Effector memory CD4-positive, alpha-beta T cell (primary cell): ENCODE measurements at places on chromosomes 4 and X.

- H3K36me3 ChIP-seq, result no peaks in the 10 kb centered on the region
- no peak for DNase-seq
- peaks cover 4% of the 10 kb centered on the region for H3K4me1 ChIP-seq
- peaks cover 5% of the 10 kb centered on the region for H3K27me3 ChIP-seq
Observed at GRCh38 chr4:142840516-142841123, 5.5 kb downstream of the INPP4B start.

DNA sequence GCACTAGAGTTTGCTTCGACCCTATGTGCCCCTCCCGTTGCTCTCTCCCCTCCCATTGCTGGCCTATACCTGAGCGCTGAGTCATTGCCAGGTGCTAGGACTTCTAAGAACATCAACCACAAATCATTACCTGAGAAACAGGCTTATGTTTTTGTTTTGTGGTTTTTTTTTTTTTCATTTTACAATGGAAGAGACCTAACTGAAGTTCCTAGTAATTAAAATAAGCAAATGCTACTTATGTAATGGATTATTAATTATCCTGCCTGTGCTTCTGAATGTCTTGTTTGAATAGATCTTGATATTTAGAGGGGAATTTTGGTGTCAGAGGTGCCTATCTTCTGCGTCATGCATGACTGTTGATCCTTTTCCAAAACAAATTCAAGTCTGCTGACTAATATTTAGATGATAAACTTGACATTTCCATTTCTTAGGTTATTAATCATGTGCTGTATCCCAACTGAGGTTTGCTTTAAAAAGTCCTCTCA is 275.4 kb upstream of the CPEB2 start:
- no peaks in the 10 kb centered on the region for H3K36me3 ChIP-seq
- no peak overlapping the region for H3K27ac ChIP-seq
- no peaks in the 10 kb centered on the region for H3K27me3 ChIP-seq
- H3K4me3 ChIP-seq, result no peak overlapping the region
- H3K4me1 ChIP-seq, result no peaks in the 10 kb centered on the region
- no peak for DNase-seq

DNA sequence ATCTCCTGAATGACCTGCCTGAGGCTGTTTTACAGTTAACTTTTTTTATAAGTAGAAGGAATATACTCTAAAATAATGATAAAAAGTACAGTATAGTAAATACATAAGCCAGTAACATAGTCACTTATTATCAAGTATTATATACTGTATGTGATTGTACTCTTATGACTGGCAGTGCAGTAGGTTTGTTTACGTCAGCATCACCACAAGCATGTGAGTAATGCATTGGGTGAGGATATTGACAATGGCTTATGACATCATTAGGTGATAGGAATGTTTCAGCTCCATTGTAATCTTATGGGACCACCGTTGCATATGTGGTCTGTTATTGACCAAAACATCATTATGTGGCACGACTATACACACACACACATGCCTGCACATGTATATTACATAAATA is 20.5 kb downstream of the NUDT9 start:
- H3K36me3 ChIP-seq, result peaks cover 37% of the 10 kb centered on the region
- H3K27ac ChIP-seq, result no peak overlapping the region
- no peaks in the 10 kb centered on the region for H3K27me3 ChIP-seq
- no peak for DNase-seq
- no peak overlapping the region for H3K4me3 ChIP-seq

GRCh38 chrX:114712466-114712865 is 128.6 kb downstream of the HTR2C start:
- no peaks in the 10 kb centered on the region for H3K27me3 ChIP-seq
- H3K4me1 ChIP-seq, result no peaks in the 10 kb centered on the region
- no peaks in the 10 kb centered on the region for H3K36me3 ChIP-seq
- no peak overlapping the region for H3K4me3 ChIP-seq
- no peak overlapping the region for H3K27ac ChIP-seq

GRCh38 chr4:171448919-171449481 is 364.2 kb upstream of the GALNTL6 start:
- H3K36me3 ChIP-seq, result no peaks in the 10 kb centered on the region
- DNase-seq, result no peak
- no peaks in the 10 kb centered on the region for H3K4me1 ChIP-seq
- H3K27me3 ChIP-seq, result no peaks in the 10 kb centered on the region
- H3K4me3 ChIP-seq, result no peak overlapping the region
- no peak overlapping the region for H3K27ac ChIP-seq

GRCh38 chrX:152968193-152968592 is 25.7 kb downstream of the PNMA5 start:
- H3K4me3 ChIP-seq, result no peak overlapping the region
- no peaks in the 10 kb centered on the region for H3K36me3 ChIP-seq

GRCh38 chr4:32191961-32192360 is 1471.8 kb downstream of the PCDH7 start:
- H3K27ac ChIP-seq, result no peak overlapping the region
- DNase-seq, result no peak
- no peaks in the 10 kb centered on the region for H3K27me3 ChIP-seq
- H3K36me3 ChIP-seq, result no peaks in the 10 kb centered on the region
- H3K4me3 ChIP-seq, result no peak overlapping the region
